ENCODE measurements at places on chromosomes 3 and 15.

- no peak for DNase-seq
Measured at GRCh38 chr15:47066392-47066791, 650.9 kb upstream of the SEMA6D start.

DNA sequence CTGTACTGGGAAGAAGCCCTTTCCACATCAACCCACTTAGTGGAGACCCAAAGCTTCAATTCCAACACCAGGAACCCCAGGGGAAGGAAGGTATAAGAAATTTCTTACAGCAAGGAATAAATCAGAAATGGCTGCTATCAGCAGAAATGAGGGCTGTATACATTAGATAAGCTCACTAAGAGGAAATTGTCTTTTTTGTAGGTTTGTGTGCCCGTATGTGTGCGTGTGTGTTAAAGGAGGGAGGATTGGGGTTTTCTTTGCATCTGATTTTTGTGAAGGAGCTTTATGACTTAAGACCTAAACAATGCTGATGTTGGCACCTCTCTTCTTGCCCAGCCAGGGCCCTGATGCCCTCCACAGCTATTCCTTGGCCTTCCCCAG lies 18.6 kb downstream of the ARRDC4 start:
- DNase-seq = no peak

- DNase-seq = no peak
Measured at GRCh38 chr15:47732248-47732647, 14.9 kb downstream of the SEMA6D start.

DNA sequence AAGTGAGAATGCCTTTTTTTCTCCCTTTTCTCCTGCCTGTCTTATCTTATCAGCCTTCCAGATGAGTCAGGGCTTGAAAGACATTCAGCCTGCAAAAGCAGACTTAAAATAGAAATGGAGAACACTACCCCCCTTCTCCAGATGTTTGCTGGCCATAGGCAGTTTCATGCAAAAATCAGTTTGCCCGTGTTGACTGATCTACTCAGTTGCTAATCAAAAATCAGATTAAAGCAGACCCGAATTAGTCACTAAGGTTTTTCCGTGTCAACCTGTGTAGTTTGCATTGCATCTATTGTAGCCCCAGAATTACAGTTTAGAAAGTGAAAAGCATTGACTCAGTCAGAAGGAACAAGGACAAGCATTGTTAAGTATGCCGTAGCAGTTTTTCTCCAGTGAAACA lies 56.2 kb downstream of the IL5RA start:
- no peak for DNase-seq

DNA sequence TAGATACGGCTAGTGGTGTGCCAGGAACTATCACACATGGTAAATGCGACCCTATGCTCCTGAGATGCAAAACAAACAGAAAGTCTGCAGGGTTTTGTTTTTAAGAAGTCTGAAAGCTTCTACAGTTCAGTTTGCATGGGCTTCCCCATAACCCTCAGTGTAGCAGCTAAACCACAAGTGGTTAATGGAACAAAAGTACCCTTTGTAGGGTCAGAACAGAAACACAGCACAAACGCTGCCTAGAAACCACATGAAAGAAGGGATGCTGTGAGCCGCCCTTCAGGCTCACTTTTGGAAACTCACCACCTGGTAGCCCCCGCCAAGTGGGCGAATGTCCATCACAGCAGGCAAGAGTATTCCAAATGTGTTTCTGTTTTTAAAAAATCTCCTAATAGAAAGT lies 46.2 kb downstream of the CTDSPL start:
- DNase-seq = no peak

DNA sequence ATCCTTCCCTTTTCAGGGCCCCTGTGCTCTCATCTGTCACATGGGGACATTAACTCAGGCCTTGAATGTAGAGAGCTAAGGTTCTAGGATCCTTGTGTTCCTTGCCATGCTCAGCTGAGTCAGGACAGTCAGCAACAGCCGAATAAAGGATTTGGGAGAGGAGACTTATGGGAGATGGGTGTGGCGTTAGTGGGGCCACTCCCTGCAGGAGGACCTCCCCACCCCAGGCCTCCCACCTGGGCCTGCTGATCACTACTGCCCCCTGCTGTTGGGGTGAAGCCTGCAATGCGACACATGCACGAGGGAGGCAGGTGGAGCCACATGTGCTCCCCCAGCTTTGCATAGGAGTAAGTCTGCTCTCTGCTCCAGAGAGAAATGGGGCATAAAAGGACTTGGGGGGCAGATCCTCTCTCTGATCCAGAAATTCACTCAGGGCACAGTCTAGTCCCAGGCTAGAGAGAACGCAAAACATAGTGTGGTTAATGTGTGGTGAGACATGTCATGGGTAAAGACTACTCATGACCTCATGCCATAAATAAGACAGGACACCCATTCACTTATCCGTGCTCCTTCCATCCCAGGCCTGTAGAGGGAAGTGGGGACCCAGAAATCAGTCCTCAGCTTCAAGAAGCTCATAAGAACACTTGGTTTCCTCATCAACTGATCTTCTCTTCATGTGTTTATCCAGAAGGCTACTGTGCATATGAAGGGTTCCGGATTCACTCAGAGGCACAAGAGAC lies 19.4 kb downstream of the RBP1 start:
- DNase-seq = no peak

- DNase-seq = no peak
Measured at GRCh38 chr15:97196048-97197014, 764.2 kb upstream of the ARRDC4 start.
